ENCODE measurements at places on chromosomes 11 and 22.

- no peak for DNase-seq
Observed at GRCh38 chr11:134758342-134758931, 346.4 kb upstream of the B3GAT1 start.

GRCh38 chr11:118291477-118292135, 12.9 kb upstream of the CD3E start:
- DNase-seq = no peak

DNA sequence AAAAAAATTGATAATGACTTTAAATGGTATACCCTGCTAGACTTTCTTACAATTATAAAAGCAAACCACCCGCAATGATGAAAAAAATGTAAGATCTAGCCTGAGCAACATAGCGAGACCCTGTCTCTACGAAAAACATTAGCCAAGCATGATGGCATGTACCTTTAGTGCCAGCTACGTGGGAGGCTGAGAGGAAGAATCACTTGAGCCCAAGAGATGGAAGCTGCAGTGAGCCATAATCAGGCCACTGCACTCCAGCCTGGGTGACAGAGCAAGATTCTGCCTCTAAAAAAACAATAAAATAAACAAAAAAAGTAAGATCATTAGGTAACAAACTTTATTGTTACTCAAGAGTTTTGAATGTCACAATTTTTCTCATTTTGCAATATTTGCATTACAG, 39.2 kb downstream of the KMT5B start:
- no peak for DNase-seq

- no peak for DNase-seq
Observed at GRCh38 chr22:28541137-28541536, 138.5 kb downstream of the TTC28 start.

- peak; percentile 98 for DNase-seq
Observed at GRCh38 chr11:95231127-95231880, at the start of gene SESN3. SESN3 (minus strand) TSS chr11:95231202; CDS start chr11:95230860, 342 bp downstream.

- peak; percentile 8 for DNase-seq
Observed at GRCh38 chr22:45878901-45879551, 97.9 kb downstream of the WNT7B start.

GRCh38 chr22:49517211-49517610, 310.5 kb downstream of the BRD1 start:
- DNase-seq = no peak

DNA sequence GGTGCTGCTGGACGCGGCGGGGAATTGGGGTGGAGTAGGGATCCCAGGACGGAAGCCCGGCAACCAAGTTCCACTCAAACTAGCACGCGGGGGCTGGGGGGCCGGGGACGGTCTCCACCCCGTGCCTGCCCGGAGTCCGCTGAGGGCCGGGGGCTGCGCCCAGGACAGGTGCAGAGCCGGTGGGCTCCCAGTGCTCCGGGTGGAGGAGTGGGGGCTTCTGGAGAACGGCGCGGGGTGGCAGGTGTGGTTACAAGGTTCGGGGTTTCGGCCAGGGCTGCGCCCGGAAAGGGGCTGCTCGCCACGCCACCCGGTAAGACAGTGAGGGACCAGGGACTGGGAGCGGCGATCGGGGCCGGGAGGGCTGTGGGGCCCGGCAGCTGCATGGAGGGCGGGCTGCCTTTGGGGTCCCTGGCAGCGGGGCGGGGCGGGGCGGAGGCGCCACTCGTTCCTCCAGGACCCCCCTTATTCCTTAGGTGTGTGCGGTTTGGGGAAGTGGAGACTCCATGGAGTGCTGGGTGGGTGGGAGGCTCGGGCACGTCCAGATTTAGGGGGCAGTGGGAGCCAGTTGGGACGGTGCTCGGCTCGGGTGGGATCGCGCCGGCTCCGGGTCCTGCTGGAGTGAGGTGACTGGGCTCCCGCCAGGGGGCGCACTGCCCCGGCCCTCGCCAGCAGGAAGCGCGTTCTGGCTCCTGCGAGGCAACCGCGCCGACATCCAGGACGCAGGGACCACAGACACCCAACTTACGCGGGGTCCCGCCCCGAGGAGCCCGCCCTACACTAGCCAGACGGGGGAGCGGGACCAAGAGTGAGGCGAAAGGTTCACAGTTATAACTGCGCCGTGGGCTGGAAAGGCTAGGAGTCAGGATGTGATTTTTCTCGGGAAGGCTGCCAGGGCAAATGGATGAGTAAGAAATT, 868 bp downstream of the TSPAN18 start:
- peak; percentile 72 for DNase-seq

- peak; percentile 27 for DNase-seq
Observed at GRCh38 chr22:29581799-29582198, 886 bp upstream of the NIPSNAP1 start.

GRCh38 chr22:27466229-27466628, 335.3 kb downstream of the MN1 start:
- DNase-seq = no peak

GRCh38 chr11:111185266-111185665, 60.3 kb upstream of the POU2AF2 start:
- no peak for DNase-seq

DNA sequence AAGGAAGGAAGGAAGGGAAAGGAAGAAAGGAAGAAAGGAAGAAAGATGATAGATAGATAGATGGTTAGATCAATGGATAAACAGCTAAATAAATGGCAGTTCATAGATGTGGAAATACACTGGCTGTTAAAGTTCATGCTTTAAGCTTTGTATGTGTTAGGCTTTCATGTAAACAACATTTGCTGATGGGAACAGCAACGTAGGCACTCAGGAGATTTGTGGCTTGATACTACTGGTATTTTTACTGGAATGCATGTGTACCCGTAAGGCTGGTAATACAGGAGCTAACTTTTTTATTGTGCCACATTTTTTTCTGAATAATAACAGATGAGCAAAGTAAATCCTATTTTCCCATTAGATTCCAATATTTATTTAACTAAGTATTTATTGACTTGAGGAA, 85.6 kb downstream of the NCAM1 start:
- DNase-seq = no peak

DNA sequence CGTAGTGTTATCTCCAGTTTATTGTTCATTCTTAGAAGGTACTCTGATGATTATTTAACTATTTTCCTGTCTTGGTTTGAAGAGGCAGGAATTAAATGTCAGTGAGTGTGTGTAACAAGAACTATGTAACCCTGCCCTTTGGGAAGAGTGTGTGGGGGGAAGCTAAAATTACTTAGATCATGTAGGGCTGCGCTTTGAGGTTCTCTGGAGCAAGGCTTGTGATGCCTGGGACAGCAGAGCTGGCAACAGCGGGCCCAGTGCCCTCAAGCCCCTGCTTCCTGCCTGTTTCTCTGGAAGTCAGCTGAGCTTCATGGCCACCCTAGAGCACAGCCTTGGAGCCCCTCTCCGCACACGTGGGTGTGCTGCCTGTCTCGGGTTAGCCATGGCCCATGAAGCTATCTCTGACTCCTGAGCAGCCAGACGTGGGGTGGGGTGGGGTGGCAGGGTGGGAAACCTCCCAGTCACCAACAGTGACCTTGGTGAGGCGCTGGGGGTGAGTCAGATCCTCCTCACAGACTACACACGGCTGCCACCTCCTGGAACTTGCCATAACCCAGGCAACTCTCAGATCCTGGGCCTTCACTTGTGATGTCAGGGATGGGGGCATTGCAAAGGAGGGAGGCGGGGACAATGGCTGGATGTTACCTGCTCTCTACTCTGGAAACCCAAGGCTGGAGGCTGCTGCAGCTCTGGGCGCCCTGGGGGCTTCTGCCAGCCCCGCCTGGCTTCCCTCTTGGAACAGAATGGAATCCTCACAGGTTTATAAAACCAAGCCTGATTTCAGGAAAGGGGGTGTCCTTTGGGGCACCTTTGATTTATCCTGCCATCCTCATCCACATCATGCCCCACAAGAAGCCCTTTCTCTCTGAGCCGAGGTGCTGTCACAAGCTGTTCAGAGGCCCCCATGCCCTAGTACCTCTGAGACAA, 88.6 kb downstream of the SNX19 start:
- peak; percentile 40 for DNase-seq

DNA sequence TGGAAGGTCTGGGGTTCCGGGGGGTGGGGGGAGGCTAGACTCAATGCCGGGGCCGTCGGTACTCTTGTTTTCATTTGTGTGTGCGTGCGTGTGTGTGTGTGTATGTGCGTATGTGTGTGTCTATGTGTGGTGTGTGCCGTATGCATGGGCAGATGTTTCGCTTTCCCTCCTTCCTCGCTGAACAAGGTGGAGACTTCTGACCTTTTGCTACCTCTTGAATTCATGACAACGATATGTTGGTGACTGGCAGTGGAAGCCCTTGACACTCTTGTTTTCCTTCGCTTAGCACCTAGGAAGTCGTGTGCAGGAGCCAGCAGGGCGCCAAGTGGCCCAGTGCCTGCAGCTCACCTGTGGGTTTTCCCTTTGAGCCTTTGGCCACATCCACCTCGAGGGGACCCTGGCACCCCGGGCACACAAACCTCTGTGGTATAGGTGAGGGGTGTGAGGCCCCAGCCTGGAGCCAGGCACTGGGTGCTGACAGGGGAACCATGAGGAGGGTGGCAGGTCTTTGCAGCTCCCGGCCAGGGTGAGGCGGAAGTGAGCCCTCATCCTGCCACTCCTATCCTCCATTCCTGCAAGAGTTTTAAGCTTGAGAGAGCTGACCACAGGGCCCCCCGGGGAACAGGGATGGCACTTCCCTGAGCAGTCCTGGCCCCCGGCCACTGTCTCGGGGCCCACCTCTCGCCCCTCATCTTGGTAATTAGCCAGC, 19.3 kb upstream of the TMEM191C start:
- peak; percentile 83 for DNase-seq

- no peak for DNase-seq
Observed at GRCh38 chr11:82895437-82896091, 4.7 kb downstream of the PRCP start.

DNA sequence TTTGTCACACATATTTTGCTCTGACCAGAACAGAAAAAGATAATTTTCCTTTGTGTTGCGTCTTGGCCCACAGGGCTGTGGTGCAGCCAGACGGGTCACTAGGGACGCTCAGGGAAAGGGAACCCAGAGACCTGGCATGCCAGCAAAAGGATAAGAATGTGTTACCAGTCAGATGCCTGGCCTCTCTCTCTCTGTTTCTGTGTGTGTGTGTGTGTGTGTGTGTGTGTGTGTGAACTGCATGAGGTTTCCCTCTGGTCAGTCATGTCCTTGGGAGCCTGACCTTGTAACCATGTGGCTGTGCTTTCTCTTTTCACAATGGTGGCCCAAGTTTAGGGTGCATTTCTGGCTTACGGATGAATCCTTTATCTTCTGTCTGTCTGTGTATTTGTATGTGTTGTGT, 25.4 kb downstream of the CCKBR start:
- DNase-seq = peak; percentile 32

- no peak for DNase-seq
Observed at GRCh38 chr11:61028135-61028729, 56.8 kb downstream of the CD6 start.

DNA sequence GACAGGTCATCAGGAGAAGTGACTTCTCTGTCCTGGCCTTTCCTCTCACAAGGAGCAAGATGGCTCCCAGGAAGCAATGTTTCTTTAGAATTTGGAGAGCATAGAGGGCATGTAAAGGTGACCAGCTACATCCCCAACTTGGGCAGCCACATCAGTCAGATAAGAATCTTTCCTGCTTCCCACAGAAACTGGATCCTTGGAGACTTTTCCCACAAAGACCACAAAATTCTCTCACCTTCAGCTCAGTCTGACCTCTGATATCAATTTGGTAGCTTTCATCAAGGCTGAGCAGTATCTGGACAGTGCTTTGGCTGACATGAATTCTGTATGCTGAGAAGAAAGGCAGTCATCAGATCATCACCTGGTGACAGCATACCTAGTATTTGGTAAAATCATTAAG, 23.3 kb upstream of the LRRC32 start:
- no peak for DNase-seq

DNA sequence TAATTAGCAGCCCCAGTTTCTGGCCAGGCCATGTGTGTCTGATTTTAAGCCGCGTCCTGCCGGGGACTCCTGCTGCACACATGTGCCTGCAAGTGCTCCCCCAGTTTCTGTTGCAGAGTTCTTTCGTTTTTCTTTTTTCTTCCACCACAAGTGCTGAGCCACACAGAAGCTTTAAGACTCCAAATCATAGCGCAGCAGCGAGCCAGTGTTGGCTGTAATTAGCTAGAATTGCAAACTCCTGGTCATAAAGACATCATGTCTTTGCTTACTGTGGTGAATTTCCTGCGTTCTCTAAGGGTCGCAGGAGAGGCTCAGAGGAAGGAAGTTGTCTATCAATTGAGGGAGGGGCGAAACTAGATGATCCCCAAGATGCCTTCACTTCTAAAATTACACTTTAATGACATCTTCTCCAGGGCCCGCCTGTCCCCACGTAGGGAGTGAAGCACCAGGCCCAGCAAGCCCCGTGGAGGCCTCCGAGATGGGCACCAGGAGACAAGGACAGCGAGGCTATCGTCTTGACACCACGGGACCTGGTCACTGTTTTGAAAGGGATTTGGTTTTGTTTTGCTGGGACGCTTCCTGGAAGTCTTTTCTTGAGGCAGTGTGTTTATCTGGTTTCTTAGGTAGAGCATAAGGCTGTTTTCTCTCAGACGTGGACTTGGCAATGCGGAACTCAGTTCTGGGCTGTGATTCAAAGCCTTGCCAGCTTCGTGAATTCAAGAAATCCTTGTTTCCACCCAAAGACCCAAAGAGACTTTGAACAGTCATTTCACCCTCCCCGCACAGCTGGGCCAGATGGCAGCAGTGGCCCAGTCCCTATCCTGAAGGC, 71.8 kb downstream of the UBASH3B start:
- DNase-seq = no peak

DNA sequence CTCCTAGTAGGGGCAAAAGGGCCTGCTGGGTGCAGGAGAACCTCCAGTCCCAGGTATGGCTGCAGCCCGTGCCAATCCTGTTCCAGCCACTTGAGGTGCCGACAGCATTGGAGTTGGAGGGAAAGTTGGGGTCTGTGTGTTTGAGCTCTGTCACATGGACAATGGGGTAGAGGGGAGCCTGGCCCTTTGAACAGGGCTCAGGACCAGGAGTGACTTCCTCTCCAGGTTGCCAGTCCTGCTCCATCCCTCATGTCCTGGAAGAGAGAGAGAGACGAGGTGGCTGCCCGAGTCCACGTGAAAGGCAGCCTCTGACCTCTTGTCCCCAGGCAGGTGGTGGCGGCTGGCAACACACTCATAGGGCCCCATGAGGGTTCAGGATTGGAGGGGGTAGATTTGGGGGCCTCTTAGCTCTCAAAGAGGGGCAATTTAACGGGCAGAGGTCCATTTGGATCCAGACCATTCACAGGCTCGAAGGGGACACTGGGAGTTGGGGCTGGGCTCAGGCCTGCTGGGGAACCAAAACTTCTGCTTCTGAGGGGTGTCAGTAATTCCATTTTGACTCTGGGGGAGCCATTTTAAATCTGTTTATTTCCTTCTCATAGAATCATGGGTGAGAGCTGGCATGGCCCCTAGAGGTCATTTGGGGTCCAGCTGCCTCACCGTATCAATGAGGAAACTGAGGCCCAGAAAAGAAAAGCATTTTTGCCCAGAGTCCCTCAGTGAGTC, 4.1 kb downstream of the ADORA2A start:
- no peak for DNase-seq

All from body of pancreas (tissue), 4 donors.